ENCODE measurements at places on chromosomes 7 and 10. TPM values are rescaled to one million over a fixed set of nuclear protein-coding genes. Genes with fewer than 3 reads are reported as not detected.

VPS37D gene
- total RNA-seq = 7.0 TPM

TMEM130 gene
- 1.5 TPM for total RNA-seq

SFRP4 gene
- total RNA-seq = not detected

SEC31B gene
- total RNA-seq = 6.7 TPM

DOCK4 gene
- 33.8 TPM for total RNA-seq
